Skeletal muscle cell (primary cell): ENCODE measurements at places on chromosomes 3 and 15.

DNA sequence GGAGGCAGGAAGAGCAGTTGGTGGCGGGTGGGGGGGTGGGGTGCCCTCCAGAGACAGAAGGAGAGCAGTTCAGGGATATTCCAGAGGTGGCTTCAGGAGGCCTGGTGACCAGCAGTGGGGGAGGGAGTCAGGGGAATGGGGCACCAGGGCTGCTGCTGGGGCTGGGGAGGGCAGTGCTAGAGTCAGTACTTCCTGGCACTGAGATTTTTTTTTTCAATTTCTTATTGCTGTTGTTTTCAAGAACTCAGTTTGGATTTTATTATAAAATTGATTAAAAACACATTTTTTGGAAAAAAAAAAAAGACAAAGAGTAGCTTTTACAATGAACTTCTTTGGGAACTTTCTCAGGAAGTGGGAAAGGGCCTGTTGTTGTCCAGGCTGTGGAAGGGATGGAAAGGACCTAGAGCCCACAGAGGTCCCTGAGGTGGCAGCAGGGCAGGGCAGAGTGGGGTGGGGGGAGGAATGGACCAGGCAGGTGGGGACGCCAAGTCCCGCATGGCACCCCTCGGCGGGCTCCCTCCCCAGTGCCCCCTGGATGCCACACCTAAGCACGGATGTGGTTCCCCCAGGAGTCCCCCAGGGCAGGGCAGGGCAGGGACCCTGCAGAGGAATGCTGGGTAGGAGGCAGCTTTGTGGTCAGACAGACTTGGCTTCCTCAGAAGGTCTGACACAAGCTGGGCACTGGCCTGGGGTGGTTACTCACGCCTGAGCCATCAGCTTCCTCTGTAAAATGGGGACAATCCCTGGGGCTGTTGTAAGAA, 8.5 kb upstream of the ANPEP start:
- DNase-seq, result no peak

DNA sequence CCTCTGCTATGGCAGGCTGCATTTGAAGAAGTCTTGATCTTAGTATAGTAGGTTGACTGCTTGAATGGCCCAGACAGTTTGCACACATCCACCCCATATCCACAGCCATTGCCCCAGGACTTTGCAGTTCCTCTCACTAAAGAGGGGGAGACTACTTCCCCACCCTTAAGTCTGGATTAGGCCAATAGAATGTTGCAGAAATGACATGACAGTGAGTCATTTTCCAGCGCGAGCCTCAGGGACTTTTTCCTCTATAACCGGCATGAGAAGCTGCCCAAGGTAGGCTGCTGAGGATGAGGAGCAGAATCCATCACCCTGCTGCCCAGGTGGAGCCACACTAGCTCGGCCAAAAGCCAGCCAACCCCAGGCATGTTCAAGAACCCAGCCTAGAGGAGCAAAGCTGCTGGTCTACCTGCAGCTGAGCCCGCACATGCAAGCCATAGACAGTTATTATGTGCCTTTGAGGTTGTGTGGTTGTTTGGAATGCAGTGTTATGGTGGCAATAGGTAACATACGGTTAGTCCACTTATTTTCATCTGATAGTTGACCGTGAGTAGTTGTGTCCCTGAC, 113.9 kb downstream of the TLE3 start:
- no peak for DNase-seq

DNA sequence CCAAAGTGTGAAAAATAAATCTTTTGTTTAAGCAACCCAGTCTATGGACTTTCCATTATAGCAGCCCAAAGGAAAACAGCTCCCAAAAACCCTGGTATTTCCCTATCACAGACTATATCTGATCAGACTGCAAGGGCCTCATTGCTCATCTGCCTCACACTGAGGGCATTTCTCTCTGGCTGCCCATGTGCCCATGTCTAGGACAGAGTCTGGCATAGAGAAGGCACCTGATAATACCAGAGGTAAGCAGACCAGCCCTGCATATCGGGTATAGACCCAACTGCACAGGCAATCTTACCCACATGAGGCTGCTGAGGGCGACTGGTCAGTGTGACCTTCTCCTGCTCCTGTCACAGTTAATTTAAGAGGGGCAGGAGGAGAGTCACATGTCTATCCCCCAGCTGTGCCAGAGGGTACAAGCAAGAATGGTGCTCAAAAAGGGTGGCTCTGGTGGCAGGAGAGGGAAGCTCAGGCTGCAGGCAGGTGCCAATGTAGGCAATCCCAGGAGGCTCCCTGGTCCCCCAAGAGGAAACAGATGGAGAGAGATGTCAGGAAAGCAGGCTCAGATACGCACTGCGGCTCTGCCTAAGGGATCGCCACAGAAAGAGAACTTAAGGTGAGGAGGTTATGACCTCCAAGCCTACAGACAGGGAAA, 3.1 kb downstream of the CSRNP1 start:
- no peak for DNase-seq

GRCh38 chr15:40702077-40702476, 7.1 kb downstream of the RAD51 start:
- DNase-seq, result no peak

DNA sequence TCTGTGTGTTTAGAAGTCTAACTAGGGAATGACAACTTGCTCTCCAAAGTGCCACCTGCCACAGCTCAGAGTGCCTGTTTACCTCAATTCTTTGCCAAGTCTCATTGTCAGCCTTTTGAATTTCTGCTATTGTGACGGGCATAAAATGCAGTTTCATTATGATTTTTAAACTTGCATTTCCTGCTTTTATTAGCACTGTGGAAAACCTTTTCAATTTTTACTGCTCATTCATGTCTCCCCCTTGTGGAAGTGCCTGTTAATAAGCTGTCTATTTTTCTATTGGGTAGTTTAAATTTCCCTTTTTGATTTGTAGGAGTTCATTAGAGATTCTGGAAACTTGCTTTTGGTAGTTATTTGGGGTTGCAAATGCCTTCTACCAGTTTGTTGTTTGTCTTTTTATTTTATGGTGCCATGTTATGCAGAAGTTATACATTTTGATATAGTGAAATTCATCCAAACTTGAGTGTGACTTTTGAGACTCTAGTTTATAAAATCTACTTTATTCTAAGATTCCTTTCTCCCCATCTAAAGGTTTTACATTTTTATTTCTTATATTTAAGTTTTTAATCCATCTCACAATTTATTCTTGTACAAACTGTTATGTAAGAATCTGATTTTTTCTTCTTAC, 53.9 kb upstream of the FRMD4B start:
- DNase-seq, result no peak

GRCh38 chr15:69612112-69612511, 159.5 kb downstream of the RPLP1 start:
- no peak for DNase-seq

DNA sequence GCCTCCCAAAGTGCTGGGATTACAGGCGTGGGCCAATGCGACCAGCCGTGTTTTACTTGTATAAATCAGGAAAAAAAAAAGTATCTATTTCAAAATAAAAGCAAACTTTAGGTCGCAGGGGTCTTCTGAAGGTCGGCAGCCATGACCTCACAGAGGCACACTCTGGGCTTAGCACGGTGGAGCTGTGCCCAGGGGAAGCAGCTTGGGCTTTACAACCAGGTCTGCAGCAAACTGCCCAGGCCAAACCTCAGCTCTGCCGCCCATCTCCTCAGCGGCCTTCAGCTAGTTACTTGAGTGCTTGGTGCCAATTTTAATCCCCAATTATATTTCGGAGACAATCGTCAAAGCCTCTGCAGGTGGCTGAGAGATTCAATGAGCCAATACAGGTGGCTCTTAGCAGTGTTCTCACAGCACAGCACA, 30.1 kb downstream of the ZDHHC19 start:
- no peak for DNase-seq

DNA sequence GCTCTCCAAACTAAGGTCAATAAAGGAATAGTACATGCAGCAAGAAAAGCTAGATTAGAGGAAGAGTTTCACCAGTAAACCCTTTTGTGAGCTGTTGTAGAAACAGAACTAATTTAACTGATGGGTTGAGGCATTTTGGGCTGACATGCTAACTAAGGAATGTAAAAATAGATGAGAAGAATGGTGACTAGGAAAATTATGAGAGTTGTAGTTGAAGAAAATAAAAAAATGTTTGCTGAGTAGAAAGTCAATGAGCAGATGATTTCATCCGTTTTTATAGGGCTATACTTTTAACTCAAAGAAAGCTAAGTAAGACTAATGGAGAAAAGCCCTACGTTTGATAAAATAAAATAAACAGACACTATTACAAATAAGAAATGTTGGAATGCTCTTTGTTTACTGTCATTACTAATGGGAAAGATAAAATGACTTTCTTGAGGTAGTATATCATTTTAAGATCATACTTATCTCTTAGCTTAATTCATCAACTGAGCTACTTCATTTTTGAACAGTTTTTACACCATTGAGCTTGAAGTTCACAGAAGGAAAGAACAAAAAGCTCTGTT, 209.4 kb upstream of the DPH6 start:
- no peak for DNase-seq

DNA sequence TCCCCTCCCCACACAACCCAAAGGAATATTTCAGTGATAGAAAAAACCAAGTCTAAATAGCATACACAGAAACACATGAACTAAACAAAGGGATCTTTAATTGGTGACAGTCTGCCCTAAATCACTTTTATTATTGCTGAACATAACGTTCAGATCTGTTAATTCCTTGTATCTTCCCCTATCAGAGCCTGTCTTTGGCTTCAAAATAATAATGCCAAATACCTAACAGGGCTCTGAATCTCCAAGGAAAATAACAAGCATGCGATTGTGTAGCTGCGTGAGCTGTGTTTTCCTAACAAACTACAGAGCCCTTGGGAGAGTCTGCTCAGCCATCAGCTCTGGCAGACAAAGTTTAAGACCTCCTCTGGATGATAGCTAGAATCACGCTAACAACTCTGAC, 1010.1 kb downstream of the ROBO1 start:
- DNase-seq, result no peak

GRCh38 chr15:34790121-34790520, 5.2 kb downstream of the ACTC1 start:
- no peak for DNase-seq

DNA sequence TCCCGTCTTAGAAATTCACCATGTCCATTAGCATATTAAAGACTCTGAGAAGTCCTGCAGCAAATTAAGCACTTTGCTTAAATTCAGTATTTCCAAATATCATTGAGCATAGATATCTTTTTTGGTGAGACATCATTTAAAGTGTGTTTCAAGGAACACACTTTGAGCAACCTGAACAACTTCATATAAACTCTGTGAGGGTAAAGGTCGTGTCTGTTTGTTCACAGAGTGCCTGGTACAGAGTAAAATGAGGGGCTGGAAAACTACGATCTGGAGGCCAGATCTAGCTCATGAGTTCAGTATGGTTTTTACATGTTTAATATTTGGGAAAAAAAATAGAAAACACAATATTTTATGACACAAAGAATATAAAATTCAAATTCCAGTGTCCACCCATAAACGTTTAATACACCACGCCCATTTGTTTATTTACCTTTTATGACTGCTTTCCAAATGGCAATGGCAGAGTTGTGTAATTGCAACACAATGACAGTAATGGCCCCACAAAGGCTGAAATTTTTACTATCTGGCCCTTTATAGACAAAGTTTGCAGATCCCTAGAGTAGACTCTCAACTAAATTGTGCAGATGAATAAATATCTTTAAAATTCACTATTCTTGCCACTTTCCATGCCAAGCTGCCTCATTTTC, 67.4 kb downstream of the SNTN start:
- no peak for DNase-seq

DNA sequence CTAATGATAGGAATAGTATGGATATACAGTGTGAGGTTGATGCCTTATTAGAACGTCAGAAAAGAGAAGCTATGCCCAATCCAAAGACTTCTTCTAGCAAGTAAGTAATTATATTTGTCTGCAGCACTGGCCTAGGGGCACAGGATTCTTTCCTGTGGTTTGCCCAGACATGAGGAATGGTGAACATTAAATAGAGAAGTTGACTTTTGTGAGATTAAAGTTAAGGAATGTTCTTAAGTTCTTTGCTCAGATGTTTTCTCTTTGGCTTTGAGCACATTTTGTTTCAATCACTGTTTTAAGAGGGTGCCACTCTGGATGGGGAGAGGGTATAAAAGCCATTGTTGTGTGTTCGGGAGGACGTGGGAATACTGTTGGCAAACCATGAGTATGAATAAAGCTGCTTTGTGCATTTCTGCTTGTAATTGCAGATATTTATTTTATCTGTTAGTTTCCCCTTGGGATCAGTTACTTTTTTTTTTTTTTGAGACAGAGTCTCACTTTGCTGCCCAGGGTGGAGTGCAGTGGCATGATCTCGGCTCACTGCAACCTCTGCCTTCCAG, 8.3 kb downstream of the KIF23 start:
- no peak for DNase-seq

- peak; percentile 6 for DNase-seq
Observed at GRCh38 chr3:113405180-113405579, 36.1 kb downstream of the CFAP44 start.

DNA sequence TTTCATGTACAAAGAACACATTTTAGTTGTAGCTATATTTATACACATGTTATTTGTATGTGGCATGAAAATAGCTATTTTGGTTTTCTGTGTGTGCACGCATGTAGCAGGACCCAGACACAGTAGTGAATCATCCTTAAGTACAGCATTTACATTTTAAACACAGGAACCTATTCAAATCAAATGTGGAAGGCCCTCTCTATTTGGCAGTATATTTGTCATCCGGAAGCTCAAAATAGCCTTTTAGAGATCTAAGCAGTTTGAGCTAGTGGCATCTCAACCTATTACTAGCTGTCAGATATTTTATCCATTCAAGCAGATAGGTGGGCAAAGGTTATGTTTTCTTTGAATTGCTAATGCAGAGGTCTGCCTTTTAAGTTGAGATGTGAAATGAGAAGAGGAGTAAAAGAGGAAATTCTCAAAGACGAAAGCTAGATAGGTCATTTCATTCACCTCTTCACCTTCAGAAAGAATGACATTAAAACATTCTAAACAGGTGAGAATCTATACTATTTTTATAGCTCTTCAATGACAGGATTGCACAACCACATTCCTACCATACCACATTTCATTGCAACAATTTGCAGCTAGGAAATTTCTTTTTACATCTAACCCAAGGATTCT, 46.3 kb upstream of the TIPARP start:
- no peak for DNase-seq

DNA sequence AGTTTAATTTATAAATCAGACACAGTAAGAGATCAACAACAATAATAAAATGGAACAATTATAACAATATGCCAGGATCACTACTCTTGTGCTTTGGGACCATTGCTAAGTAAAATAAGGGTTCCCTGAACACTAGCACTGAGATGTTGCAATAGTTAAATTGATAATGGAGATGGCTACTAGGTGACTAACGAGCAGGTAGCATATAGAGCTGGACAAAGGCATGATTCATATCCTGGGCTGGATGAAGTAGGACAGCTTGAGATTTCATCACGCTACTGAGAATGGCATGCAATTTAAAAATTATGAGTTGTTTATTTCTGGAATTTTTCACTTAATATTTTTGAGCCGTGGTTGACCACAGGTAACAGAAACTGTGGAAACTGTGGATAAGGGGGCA, 20.7 kb upstream of the MYZAP start:
- DNase-seq, result no peak

GRCh38 chr15:63672369-63672768, 75.2 kb downstream of the FBXL22 start:
- no peak for DNase-seq

GRCh38 chr3:65888980-65889706, 149.6 kb downstream of the MAGI1 start:
- peak; percentile 92 for DNase-seq

- no peak for DNase-seq
Observed at GRCh38 chr3:107446706-107447105, 69.5 kb downstream of the CCDC54 start.

- no peak for DNase-seq
Observed at GRCh38 chr3:48446043-48446424, 503 bp upstream of the ATRIP start.

- DNase-seq, result no peak
Observed at GRCh38 chr15:69668039-69668705, 215.6 kb downstream of the RPLP1 start.

- DNase-seq, result no peak
Observed at GRCh38 chr3:51257870-51258269, 127.2 kb upstream of the MANF start.
